Neural progenitor cell (in vitro differentiated cells): ENCODE measurements at places on chromosomes 1 and 21. TPM values are rescaled to one million over a fixed set of nuclear protein-coding genes. Genes with fewer than 3 reads are reported as not detected.

The MYOG gene
- total RNA-seq: not detected in 2 replicates

The DDR2 gene
- 0.69 and 0.74 TPM in 2 replicates for total RNA-seq

The CHODL gene
- total RNA-seq: 1.6 and 5.2 TPM in 2 replicates

DNA sequence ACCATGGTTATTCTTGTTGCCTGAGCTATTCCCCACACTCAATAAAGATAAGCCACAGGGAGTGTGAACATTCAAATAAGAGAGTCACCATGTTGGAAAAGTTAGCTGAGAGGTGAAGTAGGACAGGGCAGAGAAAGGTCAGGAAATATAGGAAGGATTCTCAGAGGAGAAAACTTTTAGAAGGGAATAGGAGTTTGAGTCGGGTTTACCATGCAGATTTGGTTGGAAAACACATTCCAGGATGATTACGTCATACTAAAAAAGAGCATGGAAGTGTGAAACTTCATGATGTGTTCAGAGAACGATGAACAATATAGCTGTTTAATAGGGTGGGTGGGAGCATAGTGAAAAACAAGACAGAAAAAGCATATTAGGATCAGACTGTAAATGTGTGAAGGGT lies 1125.3 kb upstream of the ADGRL2 start:
- peaks cover 22% of the 10 kb centered on the region for H3K4me1 ChIP-seq
- H3K27me3 ChIP-seq: no peaks in the 10 kb centered on the region
- DNase-seq: no peak
- H3K4me3 ChIP-seq: no peak overlapping the region

- no peaks in the 10 kb centered on the region for H3K27me3 ChIP-seq
- H3K36me3 ChIP-seq: no peaks in the 10 kb centered on the region
- H3K4me3 ChIP-seq: no peak overlapping the region
- no peaks in the 10 kb centered on the region for H3K4me1 ChIP-seq
- no peak overlapping the region for H3K27ac ChIP-seq
Observed at GRCh38 chr1:31663622-31664452, 19.2 kb upstream of the PEF1 start.
